Endothelial cell (in vitro differentiated cells): ENCODE measurements at places on chromosomes 2 and 18.

GRCh38 chr2:27717070-27717795 is 53.5 kb downstream of the SLC4A1AP start:
- DNase-seq: no peak

DNA sequence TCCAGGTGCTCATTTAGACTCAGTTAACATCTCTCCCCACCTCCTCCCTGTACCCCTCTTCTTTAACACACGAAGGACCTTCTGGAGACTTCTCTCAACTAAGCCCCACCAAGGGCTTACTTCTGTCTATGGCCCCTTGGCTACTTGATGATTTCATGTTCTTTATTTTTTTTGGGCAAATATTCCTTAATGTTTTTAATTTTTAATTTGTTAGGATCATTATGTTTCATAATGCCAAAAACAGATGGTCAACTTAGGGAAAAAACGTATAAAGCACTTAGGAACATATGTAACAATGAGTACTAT is 25.9 kb downstream of the IL37 start:
- DNase-seq: no peak

DNA sequence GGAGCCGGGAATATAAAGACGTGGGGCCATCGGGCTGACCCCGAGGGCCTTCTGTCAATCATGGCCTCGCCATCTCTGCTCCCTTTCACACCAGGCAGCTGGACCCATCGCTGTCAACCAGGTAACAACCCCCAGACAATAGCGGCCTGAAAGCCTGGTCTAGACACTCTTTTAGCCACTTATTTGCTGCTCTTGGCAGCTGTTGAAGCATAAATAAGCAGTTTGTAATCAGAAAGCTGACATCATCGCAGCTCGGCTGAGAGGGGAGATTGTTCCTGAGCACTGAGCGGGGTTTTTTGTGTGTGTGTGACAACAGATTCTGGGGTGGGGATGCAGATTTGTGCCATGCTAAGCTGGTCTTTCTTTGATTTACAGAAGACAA is 423.6 kb upstream of the POU3F3 start:
- no peak for DNase-seq

GRCh38 chr18:56637711-56638231 is 621 bp downstream of the TXNL1 start:
- DNase-seq: peak; percentile 5

- DNase-seq: no peak
Measured at GRCh38 chr2:139271149-139271548, 491.0 kb upstream of the NXPH2 start.

DNA sequence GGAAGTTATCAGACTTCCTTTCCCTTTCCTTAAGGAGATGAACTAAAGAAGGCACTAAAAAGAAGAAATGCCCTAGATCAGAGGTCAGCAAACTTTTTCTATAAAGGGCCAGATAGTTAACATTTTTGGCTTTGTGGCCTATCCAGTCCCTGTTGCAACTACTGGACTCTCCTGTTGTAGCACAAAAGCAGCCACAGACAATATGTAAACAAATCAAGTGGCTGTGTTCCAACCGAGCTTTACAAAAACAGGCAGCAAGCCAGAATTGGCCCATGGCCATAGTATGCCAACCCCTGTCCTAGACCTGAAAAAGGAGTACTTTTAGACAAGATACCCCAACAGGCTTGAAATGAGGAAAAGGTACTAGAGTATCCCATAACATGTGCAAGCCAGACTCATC is 10.9 kb downstream of the NHEJ1 start:
- no peak for DNase-seq

GRCh38 chr2:111157798-111158197 is 37.1 kb downstream of the BCL2L11 start:
- DNase-seq: no peak

GRCh38 chr18:63440881-63441280 is 18.6 kb upstream of the VPS4B start:
- no peak for DNase-seq

GRCh38 chr2:16179701-16180416 is 239.5 kb downstream of the MYCN start:
- peak; percentile 22 for DNase-seq

DNA sequence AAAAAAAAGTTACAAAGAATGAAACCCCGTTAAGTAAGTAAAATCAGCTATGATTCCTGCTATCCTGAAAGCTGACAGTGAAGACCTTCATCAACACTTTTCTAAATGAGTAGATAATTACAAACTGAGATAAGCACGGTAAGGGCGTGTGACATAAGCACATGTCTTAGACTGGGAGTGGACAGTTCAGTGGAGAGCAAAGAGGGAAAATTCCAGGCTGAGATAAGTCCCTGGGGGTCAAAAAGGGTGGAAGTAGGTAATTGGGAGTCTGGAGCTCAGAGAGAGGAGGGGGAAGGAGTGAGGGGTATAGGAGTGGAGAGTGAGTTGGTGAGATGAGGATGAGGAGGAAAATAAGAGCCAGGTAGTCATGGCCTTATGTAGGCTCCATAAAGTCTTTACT is 4.4 kb upstream of the IL1A start:
- no peak for DNase-seq

DNA sequence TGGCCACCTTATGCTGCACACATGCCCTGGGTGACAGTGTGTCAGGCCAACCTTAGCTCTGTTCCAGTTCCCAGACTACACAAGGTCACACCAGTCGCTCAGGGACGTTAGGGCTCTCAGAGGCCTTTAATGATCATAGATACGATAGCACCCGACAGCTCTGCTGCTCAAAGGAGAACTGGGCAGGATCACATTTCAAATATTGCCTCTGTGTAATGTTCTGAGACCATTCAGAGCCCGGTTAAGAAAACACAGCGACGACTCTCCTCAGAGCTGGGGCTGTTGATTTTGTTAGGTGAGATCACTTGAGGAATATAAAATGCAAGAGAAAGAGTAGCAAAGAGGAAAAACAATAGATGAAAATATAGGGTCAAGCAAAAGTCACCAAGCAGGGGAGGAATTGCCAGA is 166.6 kb upstream of the TANK start:
- no peak for DNase-seq

DNA sequence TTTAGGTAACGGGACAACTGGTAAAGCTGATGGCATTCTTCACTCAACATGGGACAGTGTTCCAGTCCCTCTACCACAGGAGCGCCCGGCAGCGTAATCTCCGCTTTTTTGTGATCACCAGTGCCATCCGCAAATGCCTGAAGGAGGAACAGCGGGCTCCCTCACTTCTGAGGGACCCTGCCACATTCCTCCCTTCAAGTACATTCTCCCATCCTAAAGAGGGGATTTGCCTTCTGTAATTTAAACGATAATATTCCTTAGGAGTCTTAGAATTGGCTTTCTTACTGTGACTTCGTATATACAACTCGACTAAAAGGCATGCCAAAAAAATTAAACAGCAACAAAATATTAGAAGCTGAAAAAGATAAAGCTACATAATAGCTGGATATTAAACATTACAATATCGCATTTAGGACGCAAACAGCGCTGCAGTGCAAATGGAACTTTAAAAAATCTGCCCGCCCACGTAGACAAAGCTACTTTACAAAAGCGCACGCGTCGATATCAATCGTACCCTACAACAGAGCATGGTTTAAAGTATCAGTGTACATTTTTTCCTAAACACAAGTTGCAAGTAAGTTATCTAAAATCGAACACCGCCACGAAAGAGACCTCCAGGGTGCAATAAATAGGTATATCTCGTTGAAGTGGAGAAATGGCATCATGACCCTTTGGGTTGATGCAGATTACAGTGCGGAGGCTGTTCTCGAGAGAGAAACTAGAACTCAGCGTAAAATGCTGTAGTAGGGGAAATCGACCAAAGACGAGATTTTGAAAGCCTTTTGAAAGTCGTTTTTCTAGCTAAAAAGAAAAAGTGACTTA is 2.3 kb upstream of the VSNL1 start:
- DNase-seq: peak; percentile 30

DNA sequence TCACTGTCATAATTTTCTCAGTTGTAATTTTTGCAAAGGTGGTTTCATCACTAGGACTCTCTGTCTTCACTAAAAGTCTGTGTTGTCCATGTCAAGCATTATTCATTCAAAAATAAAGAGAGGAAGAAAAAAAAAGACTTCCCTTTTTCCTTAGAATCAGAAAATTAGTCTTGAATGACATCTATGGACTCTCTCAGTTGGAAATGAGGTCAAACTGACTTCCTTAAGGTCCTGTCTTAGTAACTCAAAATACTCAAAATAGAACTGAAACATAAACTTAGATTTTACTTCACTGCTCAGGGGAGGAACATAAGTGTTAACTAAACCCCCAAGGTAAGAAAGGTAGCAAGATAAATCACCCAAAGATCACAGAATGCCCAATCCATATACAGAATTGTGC is 2.2 kb upstream of the ZNF407 start:
- DNase-seq: no peak

GRCh38 chr18:40402052-40402451 is 1553.0 kb upstream of the PIK3C3 start:
- no peak for DNase-seq

DNA sequence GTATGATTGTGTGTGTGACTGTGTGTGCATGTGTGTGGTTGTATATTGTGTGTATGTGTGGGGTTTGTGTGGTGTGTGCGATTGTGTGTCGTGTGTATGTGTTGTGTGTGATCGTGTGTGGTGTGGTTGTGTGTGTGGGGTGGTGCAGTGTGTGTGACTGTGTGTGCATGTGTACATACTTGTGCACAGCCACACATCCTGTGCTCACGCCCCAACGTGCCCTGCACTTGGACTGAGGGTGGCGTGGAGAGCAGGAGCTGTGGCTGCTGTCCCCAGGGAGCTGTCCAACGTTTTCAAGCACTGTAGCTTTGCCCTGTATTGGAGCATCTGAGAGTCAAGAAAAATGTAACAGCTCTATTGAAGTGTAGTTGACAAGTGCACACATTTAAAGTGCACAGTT is 243.2 kb upstream of the HDAC4 start:
- DNase-seq: peak; percentile 30

- peak; percentile 93 for DNase-seq
Measured at GRCh38 chr2:199462956-199463692, 5.4 kb upstream of the SATB2 start.

DNA sequence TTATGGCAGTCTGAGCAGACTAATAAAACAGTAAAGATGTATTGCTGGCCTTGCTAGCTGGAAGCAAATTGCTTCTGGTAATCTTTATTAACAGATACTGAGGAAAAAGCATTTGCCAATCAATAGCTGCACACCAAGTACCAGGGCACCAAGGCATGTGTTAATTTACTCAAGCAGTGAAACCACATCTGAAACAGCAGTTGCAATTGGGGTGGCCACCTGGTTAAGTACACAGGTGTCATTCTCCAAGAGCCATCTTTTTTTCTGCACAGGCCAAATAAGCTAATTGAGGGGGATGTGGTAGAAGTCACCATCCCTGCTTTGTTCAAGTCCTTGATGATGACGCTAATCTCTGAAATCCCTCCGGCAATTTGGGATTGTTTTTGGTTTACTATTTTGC is 8.6 kb upstream of the SEH1L start:
- DNase-seq: no peak

DNA sequence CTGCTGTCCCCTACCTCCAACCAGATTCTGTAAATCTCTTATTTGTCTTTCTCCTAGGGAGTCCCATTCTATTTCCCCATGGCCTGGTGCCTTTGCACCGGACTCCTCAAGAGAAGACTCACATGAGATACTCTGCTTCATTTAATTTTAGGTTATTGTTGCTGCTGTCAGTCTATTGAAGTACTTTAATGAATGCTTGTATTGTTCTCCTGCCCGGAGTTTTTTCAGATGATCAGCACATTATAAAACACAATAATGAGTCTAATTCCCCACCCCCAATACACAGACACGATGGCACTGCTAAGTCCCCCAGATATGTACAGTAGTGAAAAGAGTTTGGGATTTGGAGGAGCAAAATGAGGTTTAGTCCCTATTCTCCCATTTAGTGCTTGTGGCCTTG is 58.9 kb downstream of the HAUS1 start:
- DNase-seq: no peak

- DNase-seq: no peak
Measured at GRCh38 chr2:196697825-196698224, 58.3 kb downstream of the CCDC150 start.

DNA sequence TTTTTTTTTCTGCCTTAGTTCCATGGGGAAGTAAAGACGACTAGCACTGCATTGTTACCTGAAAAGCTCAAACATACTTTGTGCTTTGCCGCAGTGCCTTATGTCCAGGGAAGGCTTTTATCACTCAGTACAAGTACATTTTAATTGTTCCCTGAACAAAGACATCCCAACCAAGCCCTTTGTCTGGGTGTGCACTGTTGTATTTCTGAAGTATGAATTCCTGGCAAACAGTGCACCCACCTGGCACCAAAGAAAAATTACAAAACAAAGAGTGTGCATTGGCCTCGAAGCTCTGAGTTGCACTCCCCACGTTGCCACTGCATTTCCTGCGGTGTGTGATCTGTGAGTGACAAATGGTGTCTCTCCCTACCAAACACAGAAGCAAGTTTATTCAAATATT is 858.5 kb upstream of the PIK3C3 start:
- peak; percentile 7 for DNase-seq

DNA sequence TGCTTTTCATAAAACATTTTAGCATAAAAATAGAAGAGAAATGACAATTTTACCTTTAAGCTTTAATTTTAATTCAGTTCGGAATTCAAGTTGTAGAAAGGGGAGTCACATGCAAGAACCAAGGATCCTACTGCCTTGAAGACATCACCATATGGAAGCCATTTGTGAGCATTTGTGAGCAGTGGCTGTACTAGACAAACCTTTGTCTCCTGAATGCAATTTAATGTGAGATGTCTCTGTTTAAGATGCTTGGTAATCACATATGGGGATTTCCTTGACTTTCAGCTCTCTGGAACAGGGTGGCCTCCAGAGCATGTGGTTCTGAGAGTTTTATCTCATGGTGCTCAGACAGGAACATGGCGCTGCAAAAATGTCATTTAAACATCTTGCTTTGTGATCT is 421.8 kb downstream of the NYAP2 start:
- no peak for DNase-seq

- DNase-seq: peak; percentile 48
Measured at GRCh38 chr2:175004730-175004979, 526 bp downstream of the CHN1 start.

GRCh38 chr2:21281791-21282514 is 158.2 kb downstream of the TDRD15 start:
- DNase-seq: no peak

GRCh38 chr2:164560181-164560792 is 61.0 kb downstream of the GRB14 start:
- DNase-seq: no peak

DNA sequence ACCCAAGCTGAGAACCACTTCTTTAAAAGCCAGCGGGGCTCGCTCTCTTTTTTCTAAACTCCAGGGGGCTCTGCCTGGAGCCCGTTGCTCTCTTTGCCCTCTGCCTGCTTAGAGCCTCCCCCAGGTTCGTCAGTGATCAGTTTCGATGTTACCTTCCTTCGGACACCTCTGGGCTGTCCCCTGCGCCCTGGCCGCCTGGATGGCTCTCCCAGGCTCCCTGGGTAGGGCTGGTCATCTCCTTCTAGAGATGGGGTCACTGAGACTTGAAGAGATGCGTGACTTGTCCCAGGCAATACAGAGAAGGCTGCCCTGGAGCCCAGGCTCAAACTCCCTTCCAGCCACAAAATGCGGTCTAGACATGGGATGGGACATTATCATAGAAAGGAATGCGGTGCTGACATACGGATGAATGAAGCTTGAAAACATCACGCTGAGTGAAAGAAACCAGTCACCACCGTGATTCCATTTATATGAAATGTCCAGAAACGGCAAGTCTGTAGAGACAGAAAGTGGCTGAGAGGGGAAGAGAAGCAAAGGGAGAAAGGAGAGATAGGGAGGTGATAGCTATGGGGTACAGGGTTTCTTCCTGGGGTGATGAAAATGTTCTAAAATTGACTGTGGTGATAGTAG is 14.6 kb downstream of the KCNF1 start:
- no peak for DNase-seq
